ENCODE measurements at places on chromosomes 6 and 20.

- no peaks in the 10 kb centered on the region for H3K27me3 ChIP-seq
- no peaks in the 10 kb centered on the region for H3K4me1 ChIP-seq
- no peaks in the 10 kb centered on the region for H3K36me3 ChIP-seq
- no peak overlapping the region for H3K4me3 ChIP-seq
- no peak for DNase-seq
Measured at GRCh38 chr6:82568290-82568993, 204.8 kb downstream of the TPBG start.

- H3K4me1 ChIP-seq: peaks cover 5% of the 10 kb centered on the region
- no peaks in the 10 kb centered on the region for H3K27me3 ChIP-seq
- no peak for DNase-seq
- H3K4me3 ChIP-seq: no peak overlapping the region
- H3K36me3 ChIP-seq: no peaks in the 10 kb centered on the region
Measured at GRCh38 chr6:52324189-52324588, 37.8 kb upstream of the PAQR8 start.

GRCh38 chr6:131159578-131159977 lies 24.3 kb downstream of the AKAP7 start:
- no peak overlapping the region for H3K27ac ChIP-seq
- DNase-seq: no peak
- H3K36me3 ChIP-seq: peaks cover 15% of the 10 kb centered on the region
- H3K4me1 ChIP-seq: no peaks in the 10 kb centered on the region
- no peaks in the 10 kb centered on the region for H3K27me3 ChIP-seq

DNA sequence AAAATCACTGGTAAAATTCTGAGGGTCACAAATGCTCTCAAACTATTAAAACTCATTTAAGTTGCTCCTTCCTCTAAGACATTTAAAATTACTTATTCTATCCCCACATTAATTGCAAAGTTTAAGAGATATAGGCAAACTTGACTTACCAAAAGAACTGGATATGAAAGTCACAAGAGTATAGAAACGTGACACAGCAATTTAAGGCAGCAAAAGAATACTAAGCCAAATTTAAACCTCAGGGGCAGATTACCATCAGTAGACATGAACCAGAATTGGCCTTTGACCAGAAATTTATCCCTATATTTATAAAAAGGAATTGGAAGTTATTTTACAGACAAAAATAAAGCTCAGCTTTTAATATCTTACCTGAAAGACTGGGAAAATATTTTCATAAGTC lies 56.0 kb downstream of the MAP3K7 start:
- H3K27ac ChIP-seq: no peak overlapping the region
- H3K4me1 ChIP-seq: no peaks in the 10 kb centered on the region
- H3K4me3 ChIP-seq: no peak overlapping the region
- H3K27me3 ChIP-seq: no peaks in the 10 kb centered on the region

GRCh38 chr6:113732384-113732966 lies 124.7 kb upstream of the MARCKS start:
- no peak overlapping the region for H3K4me3 ChIP-seq
- peaks cover 9% of the 10 kb centered on the region for H3K4me1 ChIP-seq
- no peaks in the 10 kb centered on the region for H3K36me3 ChIP-seq
- no peak for DNase-seq
- H3K27ac ChIP-seq: no peak overlapping the region

- H3K4me1 ChIP-seq: no peaks in the 10 kb centered on the region
- no peak for DNase-seq
- no peaks in the 10 kb centered on the region for H3K27me3 ChIP-seq
- no peak overlapping the region for H3K27ac ChIP-seq
- no peak overlapping the region for H3K4me3 ChIP-seq
Measured at GRCh38 chr20:39036011-39036410, 73.9 kb downstream of the DHX35 start.

- H3K4me3 ChIP-seq: no peak overlapping the region
- H3K36me3 ChIP-seq: no peaks in the 10 kb centered on the region
- no peak overlapping the region for H3K27ac ChIP-seq
- no peaks in the 10 kb centered on the region for H3K4me1 ChIP-seq
Measured at GRCh38 chr6:92181347-92181746, 1238.0 kb downstream of the EPHA7 start.

DNA sequence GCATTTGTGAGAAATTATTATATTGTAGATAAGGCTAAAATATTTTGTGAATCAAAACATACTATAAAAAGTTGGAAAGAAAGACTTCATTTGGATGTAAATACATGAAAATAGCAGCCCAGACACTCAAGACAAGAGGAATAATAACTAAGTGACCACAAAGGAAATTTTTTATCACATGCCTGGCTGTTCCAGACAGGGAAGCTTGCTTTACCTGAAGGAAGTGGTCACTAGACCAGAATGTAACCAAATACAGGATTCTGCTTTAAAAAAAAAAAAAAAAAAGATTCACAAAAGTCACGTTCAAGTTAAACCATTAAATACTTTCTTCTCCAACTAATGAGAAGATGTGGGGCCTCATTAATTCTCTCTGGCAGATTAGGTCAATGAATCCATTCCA lies 9.3 kb upstream of the HLA-DQB2 start:
- peaks cover 43% of the 10 kb centered on the region for H3K27me3 ChIP-seq
- H3K36me3 ChIP-seq: no peaks in the 10 kb centered on the region
- no peak for DNase-seq
- H3K27ac ChIP-seq: no peak overlapping the region
- H3K4me1 ChIP-seq: peaks cover 12% of the 10 kb centered on the region

Data from naive B cell (primary cell).